Activated T-cell treated with anti-CD3 and anti-CD28 coated beads, Interleukin-2, amount 50 U/mL, for 72 hours (primary cell): ENCODE measurements at places on chromosomes 11 and 22.

DNA sequence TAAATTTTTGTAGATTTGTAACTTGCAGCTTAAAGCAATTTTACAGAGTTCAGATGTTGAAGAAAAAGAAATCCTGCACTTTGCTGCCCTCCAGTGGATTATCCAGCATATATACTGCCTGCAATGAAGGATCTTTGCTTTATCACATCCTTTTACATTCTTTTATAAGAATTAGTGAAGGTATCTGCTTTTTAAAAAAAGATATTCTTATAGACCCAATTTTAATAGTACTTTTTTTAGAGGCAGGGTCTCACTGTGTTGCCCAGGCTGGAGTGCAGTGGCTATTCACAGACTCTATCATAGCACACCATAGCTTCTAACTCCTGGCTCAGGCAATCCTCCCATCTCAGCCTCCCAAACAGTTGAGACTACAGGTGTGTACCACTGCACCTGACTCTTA is 60.7 kb downstream of the TTC17 start:
- DNase-seq = peak; percentile 12

DNA sequence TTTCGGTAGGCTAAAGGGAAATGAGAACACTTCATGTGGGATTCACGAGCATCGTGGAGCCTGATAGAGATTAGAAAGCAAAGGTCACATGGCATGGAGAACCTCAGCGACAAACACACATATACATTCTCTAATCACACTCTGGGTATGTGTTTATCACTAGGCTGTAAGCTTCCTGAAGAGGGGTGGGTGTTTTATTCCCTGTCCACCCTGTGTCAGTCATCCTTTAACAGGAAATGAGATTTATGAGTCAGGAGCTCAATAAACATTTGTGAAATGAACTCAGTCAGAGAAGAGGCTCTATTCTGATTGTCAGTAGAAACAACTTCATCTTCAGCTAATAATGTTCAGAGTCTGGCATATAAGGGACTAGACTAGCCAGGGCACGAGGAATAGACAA is 71.7 kb upstream of the EIF3M start:
- DNase-seq = no peak

GRCh38 chr22:49659281-49659923 is 168.3 kb downstream of the BRD1 start:
- DNase-seq = no peak

GRCh38 chr11:16897470-16898061 is 116.6 kb downstream of the PLEKHA7 start:
- DNase-seq = no peak

DNA sequence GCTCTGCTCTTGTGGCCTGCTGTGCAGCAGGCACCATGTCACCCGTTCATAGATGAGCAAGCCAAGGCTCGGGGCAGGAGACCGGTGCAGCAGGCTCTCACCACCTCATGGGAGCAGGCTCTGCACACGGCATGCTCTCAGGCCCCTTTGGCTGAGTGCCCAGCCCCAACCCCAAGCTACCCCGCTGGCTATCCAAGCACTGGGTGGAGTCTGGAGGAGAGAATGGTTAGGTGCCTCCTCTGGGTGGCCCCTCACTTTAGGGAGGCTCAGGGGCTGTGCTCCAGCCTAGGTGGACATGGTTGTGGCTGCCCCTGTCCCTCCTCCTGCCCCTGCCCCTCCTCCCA is 199.9 kb downstream of the IGLL1 start:
- no peak for DNase-seq

DNA sequence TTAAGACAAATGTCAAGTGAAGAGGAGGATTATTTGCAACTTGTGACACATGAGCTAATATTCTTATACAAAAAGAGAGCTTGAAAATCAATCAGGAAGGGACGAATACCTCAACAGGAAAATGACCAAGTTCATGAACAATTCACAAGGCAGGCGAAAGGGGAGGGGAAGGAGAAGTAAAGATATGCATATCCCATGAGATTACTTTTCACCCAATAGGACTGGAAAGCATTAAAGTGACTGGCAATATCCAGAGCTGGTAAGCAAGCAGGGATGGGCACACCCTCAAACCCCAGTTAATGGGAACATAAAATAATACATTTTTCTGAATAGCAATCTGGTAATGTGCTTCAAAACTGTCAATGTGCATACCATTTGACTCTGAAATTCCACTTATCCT is 129.5 kb downstream of the SLC1A2 start:
- DNase-seq = no peak

DNA sequence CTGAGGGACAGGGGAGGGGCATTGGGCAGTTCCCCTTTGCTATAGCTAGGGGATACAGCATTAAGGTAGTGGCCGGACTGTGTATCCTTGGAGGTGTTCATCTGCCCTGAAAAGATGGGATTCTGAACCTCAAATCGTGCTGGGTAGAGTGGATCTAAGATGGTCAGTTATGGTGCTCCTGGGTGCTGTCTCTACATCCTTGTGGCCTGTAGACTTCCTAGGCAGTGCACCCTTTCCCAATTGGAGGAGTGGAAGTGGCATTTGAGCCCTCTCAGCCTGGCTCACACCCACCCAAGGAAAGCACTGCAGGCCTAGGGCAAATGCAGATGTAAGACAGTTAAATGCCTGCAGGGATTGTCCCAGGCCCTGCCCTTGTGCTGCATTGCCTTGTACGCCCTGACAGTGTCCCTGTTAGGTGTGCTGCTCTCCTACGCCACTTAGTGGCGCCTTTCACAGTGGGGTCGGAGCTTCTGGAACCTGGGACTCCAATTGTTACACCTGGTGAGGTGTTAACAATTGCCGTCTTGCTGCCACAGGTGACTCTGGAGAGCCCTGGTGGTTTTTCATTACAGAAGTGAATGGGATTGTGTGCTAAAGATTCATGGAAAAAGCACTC is 35.0 kb downstream of the PPFIBP2 start:
- DNase-seq = peak; percentile 15

DNA sequence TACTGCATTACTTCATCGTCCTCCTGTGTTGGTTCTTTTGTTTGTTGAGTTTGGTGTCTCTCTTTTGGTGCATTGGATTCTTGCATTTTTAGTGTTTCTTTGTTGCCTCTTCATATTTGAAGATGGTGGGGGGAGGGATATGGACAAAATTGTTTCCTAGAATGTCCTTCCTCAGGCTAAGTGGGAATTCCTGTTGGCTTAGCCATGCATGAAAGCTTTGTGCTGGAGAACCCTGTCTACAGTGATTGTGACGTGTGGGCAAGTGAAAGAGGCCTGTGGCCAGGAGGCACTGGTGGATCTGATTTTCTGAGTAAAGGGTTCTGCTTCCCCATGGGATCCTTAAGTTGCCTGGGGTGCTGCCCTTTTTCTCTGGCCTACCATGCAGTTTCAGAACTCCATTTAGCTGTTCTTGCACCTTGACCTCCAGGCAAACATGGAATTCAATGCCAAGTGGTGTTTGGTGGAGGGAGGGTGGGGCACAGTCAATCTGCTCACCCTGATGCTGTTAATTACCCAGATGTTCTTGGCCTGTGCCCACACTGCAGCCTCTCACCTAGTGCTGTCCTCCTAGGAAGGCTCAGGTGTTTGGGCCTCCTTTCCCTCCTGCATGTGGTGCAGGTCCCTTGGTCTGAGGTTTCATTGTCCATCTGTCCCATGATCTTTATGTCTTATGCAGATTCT is 46.3 kb upstream of the SLC22A12 start:
- DNase-seq = no peak

DNA sequence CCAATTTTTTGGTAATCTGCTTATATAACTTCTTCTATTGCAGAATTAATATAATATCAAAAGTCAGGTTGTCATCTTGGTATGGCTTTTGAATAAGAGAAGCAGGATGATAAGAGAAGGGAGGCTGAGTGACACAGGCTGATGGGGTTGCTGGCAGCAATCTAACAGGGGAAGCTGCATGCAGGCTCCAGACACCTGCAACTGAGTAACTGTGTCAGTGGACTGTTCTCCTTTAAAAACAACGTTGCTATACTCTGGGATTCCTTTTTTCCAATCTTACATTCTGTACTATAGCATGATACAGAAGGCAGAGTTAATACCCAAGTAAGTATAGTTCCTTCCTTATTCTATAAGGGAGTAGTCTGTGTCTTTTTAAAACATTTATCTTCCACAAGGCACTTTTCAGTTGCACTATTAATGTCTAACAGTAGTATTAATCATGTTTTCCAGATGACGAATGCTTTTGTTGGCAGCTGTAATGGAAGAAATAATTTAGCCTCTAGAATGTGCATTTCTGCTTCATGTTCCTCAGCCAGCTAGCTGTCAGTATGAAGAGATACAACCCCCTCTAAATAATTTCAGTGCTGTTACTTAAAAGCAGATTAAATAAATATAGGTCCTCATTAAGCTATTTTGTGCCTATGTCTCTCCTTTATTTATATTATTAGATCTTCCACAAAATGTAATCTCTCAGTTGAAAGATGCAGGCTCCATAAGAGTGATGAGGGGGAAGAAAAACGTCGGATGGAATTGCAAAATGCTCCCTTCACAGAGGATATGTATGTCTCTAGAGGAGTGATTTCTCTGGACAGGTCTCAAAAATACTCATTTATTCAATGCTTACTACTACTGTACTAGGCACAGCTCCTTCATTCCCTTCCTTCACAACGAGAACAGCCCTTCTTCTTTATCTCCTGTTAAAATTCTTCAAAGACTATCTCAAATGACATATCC is 50.8 kb downstream of the ATG16L2 start:
- no peak for DNase-seq

GRCh38 chr11:86671531-86672006 is 847 bp downstream of the ME3 start:
- DNase-seq = peak; percentile 12

- peak; percentile 87 for DNase-seq
These were observed at the start of gene PICK1 for GRCh38 chr22:38056969-38057891. TSS of gene PICK1 (plus strand) at chr22:38057404. CDS start at chr22:38057810, 406 bp downstream.

- no peak for DNase-seq
These were observed 53.7 kb upstream of the NECTIN1 start for GRCh38 chr11:119782739-119783072.

DNA sequence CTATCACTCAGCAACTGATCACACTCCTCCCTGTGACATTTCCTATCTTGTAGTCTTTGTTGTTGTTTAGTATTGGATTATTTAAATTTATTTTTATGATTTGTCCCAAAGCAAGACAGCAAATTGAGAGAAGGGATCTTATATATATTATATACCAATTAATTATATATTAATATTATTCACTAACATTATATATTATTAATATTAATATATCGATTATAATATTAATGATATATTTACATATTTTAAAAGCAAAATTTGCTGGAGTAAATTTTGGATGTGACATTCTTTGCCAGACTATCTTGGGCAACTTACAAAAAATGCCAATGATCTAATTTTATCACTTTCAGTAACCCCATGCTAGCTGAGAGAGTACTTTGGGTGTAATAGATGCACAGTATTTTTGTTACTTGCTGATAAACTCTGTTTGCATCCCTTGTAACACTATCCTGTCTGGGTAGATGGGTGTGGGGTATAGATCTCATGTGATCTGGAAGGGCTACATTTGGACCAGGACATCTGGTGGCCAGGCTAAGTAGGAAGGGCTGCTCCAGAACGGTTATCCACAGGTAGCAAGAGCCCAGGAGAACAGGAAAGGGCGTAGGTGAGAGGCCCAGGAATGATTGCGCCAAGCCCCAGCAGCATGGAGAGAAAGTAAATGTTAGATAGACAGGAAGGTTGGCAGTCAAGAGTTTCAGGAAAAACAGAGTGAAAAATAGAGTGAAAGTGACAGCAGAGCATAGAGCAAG is 608.6 kb upstream of the KIRREL3 start:
- no peak for DNase-seq

GRCh38 chr11:124900464-124900863 is 2.8 kb upstream of the ROBO4 start:
- DNase-seq = no peak

DNA sequence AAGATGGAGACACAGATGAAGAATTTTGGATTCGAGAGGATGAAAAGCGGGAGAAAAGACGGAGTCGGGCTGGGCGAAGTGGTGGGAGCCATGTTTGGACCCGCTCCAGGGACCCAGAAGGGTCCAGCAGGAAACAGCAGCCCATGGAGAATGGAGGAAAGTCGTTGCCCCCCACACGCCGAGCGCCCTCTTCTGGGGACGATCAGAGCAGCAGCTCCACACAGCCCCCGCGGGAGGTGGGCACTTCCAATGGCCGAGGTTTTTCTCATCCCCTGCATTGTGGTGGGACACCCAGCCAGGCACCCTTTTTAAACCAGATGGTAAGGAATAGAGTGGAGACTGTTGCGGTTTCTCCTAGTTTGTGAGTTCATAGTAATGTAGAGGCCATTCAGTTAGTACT is 22.8 kb upstream of the SLC25A18 start:
- DNase-seq = no peak

DNA sequence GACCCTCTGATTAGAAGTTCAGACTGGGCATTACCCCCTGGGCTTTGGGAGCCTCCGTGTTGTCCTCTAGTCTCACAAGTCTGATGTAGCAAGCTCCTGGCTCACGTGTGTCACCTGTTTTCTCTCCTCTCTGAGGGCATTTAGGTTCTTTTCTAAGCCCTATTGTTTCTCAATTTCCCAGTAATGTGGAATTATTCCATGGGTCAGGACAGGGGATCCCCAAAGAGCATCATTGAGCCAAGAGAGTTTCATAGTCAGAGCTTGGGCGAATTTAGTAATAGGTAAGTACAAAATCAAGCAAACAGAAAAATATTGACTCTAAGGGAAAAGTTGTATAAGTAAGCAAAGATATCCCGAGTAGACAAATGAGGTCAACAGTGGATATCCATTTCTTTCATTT is 57.3 kb downstream of the PPP6R2 start:
- DNase-seq = no peak

DNA sequence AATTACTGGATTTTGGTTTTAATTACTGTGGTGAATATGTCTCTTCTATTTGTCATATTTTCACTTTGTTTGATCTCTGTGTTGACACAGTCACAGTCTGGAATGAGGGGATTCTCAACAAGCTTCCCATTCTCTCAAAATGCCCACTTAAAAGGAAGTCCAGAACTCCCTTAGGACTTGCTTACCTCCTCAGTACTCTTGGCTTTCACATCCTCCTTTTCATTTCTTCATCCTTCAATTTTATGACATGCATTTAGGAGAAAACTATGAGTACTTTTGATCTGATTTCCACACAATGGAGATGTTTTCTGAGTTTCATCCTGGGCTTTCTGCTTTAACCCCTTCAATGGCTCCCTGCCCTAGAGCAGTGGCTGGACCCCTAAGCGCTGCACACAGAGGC is 49.3 kb upstream of the FLI1 start:
- DNase-seq = no peak

DNA sequence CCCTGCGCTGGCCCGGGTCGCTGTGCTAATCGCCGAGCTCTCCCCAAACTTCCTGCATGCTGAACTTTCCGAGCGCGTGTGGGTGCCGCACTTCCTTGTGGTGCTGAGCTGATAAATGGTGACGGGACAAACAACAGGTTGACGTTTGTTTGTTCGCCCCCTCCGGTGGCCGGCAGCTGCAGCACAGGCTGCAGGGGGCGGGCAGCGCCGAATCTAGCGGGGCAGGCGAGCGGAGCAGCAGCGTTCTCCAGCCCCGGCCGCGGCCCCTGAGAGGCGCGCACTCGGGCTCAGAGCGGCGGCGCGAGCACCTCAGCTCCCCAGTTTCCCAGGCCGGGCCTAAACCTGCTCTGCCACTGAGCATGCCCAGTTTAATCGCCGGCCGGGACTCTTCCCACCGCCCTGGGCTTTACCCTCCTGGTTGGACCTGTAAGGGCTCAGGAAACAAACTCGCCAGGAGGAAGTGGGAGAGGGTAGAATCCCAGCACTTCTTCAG is at the start of gene PDGFD:
TSS of gene PDGFD (minus strand) at position 120 of the 493 bp plus-strand sequence.
- DNase-seq = peak; percentile 7

- DNase-seq = no peak
These were observed 13.2 kb downstream of the MAP6 start for GRCh38 chr11:75655605-75656004.

GRCh38 chr11:1939006-1939625 is 8.0 kb upstream of the MRPL23 start:
- DNase-seq = peak; percentile 5

- no peak for DNase-seq
These were observed 678.6 kb upstream of the ANO5 start for GRCh38 chr11:21514316-21514715.
